ENCODE measurements at places on chromosomes 5 and 9. TPM values are rescaled to one million over a fixed set of nuclear protein-coding genes. Genes with fewer than 3 reads are reported as not detected.

TGFBR1 gene
- 72.0 TPM for total RNA-seq

GNA14 gene
- not detected for total RNA-seq

LRRC19 gene
- not detected for total RNA-seq

PCDHB4 gene
- not detected for total RNA-seq

S1PR3 gene
- total RNA-seq, result 0.08 TPM

MEF2C gene
- 0.41 TPM for total RNA-seq

PCDHB2 gene
- 0.17 TPM for total RNA-seq

FBXL7 gene
- not detected for total RNA-seq

GABRA1 gene
- total RNA-seq, result not detected

TICAM2 gene
- total RNA-seq, result 0.77 TPM

PCDHGB1 gene
- total RNA-seq, result not detected

TMEM252 gene
- total RNA-seq, result not detected

CEL gene
- total RNA-seq, result 2.6 TPM

MYORG gene
- 3.6 TPM for total RNA-seq

TBC1D9B gene
- 73.4 TPM for total RNA-seq

PCDHGA7 gene
- not detected for total RNA-seq

THBS4 gene
- 0.25 TPM for total RNA-seq

OTP gene
- not detected for total RNA-seq

TRAF1 gene
- total RNA-seq, result 77.1 TPM

DMRT3 gene
- not detected for total RNA-seq

OR1Q1 gene
- total RNA-seq, result not detected

GFI1B gene
- not detected for total RNA-seq

ADAMTS13 gene
- total RNA-seq, result 1.7 TPM

FABP6 gene
- total RNA-seq, result not detected

PPP2R2B gene
- 0.60 TPM for total RNA-seq

ADRB2 gene
- total RNA-seq, result 0.87 TPM

F12 gene
- total RNA-seq, result 0.70 TPM

PCDHGA1 gene
- total RNA-seq, result not detected
